CD4-positive, alpha-beta T cell treated with Interferon alpha-2 for 1 hour (primary cell): ENCODE measurements at places on chromosomes 3 and 15.

- DNase-seq = no peak
Measured at GRCh38 chr3:123336001-123336400, 112.9 kb downstream of the ADCY5 start.

DNA sequence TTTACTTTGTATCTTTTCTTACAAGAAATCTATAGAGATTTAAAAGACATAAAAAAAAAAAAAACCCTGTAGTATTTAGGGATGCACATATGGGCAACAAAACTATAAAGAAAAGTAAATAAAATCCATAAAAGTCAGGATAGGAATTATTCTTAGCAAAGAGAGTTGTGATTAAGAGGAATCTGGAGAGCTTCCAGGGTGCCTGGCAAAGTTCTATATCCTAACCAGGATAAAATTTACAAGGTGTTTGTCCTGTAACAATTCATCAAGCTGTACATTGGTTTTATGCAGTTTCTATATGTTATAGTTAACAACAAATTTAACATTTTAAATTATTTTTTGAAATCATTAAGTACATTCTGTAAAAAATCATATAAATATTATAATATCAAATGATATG lies 7.9 kb downstream of the SECISBP2L start:
- DNase-seq = no peak

DNA sequence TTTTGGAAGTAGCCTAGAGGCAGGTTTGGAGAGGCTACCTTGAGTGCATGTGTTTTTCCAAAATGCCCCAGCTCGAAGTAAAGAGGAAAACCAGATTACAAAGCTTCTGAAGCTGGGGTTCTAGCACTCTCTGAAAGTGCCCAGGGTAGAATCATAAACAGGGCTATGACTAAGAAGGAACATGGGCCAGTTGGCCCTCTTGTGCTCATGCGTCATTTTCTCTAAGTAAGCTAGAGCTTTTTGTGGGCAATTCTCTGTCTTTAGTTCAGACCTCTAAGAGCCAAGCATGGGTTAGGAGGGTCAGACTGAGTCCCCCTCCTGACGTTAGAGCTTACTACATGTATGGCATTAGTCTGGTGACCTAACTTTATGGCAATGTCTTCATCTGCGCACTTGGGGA lies 129.5 kb upstream of the UMPS start:
- DNase-seq = no peak

DNA sequence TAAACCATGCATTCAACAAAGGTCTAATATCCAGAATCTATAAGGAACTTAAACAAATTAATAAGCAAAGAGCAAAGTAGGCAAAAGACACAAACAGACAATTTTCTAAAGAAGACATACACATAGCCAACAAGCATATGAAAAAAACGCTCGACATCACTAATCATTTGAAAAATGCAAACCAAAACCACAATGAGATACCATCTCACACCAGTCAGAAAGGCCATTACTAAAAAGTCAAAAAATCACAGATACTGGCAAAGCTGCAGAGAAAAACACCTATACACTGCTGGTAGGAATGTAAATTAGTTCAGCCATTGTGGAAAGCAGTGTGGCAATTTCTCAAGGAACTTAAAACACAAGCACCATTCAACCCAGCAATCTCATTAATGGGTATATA lies 53.8 kb downstream of the FSIP1 start:
- DNase-seq = no peak

GRCh38 chr15:50353251-50353974 lies 1.6 kb downstream of the GABPB1 start:
- peak; percentile 71 for DNase-seq

DNA sequence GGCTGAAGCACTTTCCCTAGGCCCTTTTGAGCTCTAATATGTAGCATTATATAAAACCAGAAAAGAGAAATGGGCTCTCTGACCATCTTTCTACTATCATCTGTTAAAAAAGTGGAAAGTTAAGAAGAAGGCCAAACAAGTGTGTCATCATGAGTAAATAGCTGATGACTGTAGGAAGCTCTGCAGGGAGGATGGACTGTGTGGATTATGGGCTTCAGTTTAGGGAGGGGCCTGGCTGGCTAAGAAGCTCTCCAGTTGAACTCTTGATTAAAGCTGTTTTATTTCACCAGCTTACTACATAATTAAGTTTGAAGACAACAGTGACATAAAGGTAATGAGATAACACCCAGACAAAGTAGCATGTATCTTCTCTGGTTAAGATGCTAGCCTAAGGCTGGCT lies 30.6 kb downstream of the INTS14 start:
- DNase-seq = no peak
